ENCODE measurements at places on chromosomes 12 and 14. TPM values are rescaled to one million over a fixed set of nuclear protein-coding genes. Genes with fewer than 3 reads are reported as not detected.
A peak's percentile ranks its signal among the peaks of the same experiment; 100 is the strongest.

EPYC gene
- 2.2 TPM for total RNA-seq

HEBP1 gene
- 10.4 TPM for total RNA-seq

KITLG gene
- total RNA-seq = 17.8 TPM

LMNTD1 gene
- not detected for total RNA-seq

TMEM52B gene
- 0.48 TPM for total RNA-seq

DNAH10 gene
- total RNA-seq = 0.72 TPM

ADAM20 gene
- total RNA-seq = 1.4 TPM

ANKRD33 gene
- total RNA-seq = 2.9 TPM

BLOC1S1 gene
- total RNA-seq = 67.4 TPM

LPAR5 gene
- total RNA-seq = 6.3 TPM

KRT72 gene
- total RNA-seq = 1.2 TPM

WNT5B gene
- total RNA-seq = 101 TPM

TAS2R9 gene
- 1.7 TPM for total RNA-seq

GRCh38 chr12:50627491-50627890, 122.7 kb downstream of the DIP2B start:
- no peak for DNase-seq

DNA sequence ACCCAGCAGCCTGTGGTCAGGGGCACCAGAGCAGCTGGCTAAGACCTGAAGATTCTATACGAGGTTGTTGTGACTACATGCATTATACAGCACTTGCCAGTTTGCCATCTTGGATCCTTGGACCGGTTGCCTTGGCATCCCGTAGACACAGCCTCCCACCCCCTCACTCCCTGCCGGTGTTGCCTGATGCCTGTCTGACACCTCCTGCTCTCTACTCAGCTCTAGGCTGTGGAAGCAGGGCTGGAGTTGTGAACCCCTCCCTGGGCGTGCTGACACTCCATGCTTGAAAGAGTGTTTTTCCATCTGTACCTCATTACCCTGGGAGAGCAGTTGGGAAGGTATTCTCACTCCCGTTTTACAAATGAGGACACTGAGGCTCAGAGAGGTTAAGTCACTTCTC, 2.5 kb downstream of the CHGA start:
- no peak for DNase-seq

GRCh38 chr12:45324391-45324790, 108.5 kb downstream of the ANO6 start:
- DNase-seq = no peak

GRCh38 chr14:67943947-67944346, 124.4 kb downstream of the RAD51B start:
- DNase-seq = peak; percentile 93

- no peak for DNase-seq
Observed at GRCh38 chr12:33676866-33677265, 237.2 kb upstream of the SYT10 start.

- DNase-seq = no peak
Observed at GRCh38 chr14:93135399-93135798, 19.7 kb upstream of the ITPK1 start.

- DNase-seq = no peak
Observed at GRCh38 chr12:41993283-41993682, 151.4 kb downstream of the GXYLT1 start.

DNA sequence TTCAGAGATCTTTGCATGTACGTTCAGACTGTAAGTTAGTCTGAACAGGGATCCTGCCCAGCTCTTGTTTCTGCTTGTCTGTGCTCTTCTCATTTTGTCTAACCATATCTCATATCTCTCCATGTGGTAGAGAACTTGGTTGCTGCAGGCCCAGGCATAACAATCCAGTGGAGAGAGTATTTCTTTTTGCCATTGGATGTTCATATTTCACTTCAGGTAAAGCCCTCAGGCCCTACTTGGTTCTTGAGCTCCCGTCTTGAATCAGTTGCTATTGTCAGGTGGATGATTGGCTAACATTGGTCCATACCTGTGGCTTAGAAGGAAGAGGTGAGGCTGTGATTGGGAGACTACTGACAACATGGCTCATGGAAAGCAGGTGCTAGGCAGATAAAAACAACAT, 357.7 kb upstream of the FLRT2 start:
- DNase-seq = peak; percentile 39

- DNase-seq = no peak
Observed at GRCh38 chr12:9731797-9732196, 1.1 kb downstream of the CLECL1 start.

- DNase-seq = no peak
Observed at GRCh38 chr12:50400104-50400637, 514 bp upstream of the LARP4 start.

- DNase-seq = no peak
Observed at GRCh38 chr12:9134981-9135628, 19.4 kb upstream of the A2M start.

DNA sequence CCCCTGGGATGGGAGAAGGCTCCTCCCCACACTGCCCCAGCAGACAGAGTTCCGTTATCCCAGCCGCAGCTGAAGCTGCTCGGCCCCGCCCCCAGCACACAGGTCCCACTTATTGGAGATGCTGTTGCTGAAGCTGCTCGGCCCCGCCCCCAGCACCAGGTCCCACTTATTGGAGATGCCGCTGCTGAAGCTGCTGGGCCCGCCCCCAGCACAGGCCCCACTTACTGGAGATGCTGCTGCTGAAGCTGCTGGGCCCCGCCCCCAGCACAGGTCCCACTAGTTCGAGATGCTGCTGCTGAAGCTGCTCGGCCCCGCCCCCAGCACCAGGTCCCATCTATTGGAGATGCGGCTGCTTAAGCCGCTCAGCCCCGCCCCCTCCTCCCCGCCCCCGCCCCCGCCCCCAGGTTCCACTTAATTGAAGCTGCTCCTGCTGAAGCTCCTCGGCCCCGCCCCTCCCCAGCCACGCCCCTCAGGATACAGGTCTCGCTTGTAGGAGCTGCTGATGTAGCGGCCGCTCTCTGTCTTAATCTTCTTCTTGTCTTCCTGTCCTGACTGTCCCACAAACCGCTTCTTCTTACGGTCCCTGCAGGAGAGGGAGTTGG, 12.0 kb downstream of the CFAP73 start:
- no peak for DNase-seq

- DNase-seq = no peak
Observed at GRCh38 chr12:93226361-93226760, 151.4 kb upstream of the NUDT4 start.

DNA sequence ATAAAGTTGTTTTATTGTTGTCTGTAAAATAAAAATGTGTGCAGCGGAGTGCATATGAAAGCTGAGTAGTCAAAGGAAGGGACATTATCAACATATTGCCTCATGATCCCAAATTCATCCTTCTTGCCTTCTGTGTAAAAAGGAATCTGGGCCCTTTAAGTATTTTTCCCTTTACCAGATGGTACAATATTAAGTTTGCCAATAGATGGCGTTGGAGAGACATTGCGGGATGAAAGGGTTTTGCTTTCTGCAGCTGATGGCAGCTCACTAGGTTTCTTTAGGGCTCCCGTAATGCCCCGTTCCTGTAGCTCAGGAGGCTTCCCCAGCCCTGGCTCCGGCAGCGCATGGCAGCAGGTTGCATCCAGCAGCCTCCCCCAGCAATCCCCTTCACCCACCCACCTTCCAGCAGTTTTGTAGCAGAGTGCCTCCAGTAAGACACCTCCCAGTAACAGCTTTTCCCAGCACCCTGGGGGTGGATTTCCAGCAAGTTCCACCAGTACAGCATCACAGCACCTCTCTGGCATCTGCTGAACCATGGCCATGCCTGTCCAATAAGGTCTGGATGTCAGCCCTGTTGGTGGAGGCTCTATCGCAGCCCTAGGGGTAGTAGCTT, 354.4 kb downstream of the MED13L start:
- DNase-seq = no peak

DNA sequence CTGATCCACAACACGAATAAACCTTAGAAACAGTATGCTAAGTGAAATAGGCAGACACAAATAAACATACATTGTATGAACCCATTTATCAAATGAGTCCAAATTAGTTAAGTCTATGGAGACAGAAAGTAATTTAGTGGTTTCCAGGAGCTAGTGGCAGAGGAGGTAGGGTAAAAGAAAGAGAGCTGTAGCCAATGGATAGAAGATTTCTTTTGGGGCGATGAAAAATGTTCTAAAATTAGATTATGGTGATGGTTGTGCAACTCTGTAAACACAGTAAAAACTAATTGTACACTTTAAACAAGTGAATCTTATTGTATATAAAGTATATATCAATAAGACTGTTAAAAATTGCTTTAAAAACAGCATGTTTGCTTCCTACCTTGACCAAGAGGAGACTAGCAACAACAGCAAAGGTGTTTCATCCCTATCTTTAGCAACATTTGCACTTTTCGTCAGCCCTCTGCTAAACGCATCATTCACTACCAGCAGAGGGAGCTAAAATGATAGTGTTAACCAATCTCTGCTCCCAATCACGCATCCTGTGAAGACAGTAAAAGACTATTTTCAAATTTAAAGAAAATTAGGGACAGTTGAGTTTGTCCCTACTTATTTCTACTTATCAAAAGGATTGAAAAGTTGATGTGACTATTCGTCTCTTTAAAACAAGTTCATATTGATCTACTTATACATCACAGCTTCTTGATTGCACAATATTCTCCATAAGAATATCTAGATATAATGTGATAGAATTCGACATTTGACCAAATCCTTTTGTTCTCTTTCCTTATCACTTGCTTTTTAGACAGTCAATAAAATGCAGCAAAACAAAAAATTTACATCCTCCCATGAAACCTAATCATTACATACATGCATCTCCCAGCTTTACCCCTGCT, 24.0 kb upstream of the LGR5 start:
- DNase-seq = peak; percentile 63

GRCh38 chr14:57732463-57733285, 133.2 kb downstream of the SLC35F4 start:
- peak; percentile 80 for DNase-seq

GRCh38 chr12:21190016-21190415, 59.0 kb downstream of the SLCO1B1 start:
- no peak for DNase-seq

DNA sequence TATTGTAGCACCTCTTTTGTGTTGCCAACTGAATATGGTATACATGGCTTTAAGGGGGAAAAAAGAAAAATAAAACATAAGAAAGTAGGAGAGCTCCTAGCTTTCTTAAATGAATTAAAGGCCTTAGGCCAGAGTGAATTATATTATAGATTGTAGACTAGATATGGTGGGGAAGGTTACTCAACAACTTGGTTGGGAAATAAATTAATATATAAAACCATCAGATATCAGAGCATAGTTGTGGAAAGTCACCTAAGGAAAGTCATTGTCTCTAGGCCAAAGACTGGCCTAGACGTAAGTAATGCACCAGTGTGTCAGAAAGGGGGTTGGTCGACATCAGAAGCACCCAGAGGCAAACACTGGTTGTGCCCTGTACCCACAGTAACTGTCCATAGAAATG, 391.8 kb downstream of the RAD51B start:
- no peak for DNase-seq

GRCh38 chr14:97592341-97592980, 795.3 kb downstream of the VRK1 start:
- no peak for DNase-seq

DNA sequence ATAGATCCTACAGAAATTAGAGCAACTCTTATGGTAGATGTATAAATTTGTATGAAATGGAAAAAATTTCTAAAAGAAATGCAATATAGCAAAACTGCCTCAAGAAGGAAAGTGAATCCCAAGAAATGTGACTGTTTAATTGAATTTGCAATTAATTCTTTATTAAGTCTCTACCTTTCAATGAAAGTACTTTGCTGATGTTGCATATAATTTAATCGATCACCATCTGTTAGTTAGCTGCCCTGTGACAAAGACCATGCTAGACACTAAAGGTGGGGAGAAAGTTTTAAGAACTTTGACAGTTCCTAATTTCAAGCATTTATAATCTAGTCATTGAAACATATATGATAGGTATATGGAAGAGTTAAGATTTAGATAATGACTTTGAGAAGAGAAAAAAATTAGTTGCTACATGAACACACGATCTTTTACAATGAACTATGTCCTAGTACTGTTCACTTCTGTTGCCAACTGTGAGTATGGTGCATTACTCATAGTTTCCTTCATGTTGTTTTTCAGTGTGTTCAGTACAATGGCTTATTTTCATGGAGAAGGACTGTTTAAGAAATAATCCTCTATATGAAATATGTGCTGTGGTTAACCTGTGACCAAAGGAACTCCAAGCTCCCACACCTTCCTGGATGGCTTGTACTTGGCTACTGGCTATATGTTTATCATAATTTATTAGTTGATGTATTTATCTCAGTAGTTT, 128.4 kb downstream of the METTL25 start:
- DNase-seq = no peak

GRCh38 chr12:105368047-105368646, 37.7 kb downstream of the C12orf75 start:
- DNase-seq = no peak

DNA sequence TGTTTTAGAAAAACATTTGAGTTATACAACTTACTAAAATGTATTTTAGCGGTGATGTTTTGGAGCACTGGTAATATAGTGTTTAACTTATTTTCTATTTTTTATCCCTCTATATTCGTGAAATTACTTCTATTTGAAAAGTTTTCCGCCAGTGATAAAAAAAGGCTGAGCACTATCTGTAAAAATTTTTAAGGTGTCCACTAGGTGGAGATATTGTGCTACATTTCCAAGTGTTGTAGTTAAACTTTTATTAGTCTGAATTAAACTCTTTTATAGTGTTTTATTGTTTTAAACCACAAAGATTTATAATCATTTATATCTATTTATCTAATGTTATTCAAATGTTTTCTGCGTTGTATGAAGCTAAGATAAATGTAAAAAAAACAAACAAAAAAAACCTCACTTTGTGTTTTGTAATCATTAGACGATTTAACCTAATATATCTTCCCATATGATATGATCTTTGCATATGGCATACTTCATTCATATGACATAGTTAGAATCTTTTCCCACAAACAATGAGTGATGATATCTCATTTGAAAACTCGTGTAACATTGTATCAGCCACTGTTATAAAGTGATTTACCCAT, 11.8 kb downstream of the ALG10B start:
- DNase-seq = peak; percentile 37

- no peak for DNase-seq
Observed at GRCh38 chr12:117034701-117035151, 64.5 kb downstream of the TESC start.

GRCh38 chr12:7542046-7542445, 38.5 kb upstream of the CD163 start:
- no peak for DNase-seq

GRCh38 chr12:67394550-67394949, 125.4 kb downstream of the CAND1 start:
- DNase-seq = peak; percentile 93

- DNase-seq = no peak
Observed at GRCh38 chr14:60482743-60483142, 3.1 kb downstream of the C14orf39 start.

DNA sequence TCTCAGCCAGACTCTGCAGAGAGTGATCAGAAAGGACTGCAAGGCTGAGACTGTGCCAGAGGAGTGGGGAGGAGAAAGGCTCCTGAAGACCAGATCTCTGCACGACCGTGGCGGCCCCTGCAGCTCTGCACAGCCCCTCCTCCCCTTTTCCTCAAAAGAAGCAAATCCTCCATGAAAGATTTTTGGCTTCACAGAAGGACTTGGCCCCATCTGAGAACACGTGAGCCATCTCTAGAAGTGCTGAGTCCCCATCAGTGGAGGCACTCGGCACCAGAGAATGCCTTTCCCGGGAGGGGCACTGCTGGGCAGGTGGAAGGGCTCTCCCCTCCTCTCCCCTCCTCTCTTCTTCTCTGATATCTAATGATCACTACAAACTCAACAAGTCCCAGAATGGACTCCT, 6.8 kb downstream of the FIGNL2 start:
- DNase-seq = peak; percentile 74
